ENCODE measurements at places on chromosomes 2 and 18.

DNA sequence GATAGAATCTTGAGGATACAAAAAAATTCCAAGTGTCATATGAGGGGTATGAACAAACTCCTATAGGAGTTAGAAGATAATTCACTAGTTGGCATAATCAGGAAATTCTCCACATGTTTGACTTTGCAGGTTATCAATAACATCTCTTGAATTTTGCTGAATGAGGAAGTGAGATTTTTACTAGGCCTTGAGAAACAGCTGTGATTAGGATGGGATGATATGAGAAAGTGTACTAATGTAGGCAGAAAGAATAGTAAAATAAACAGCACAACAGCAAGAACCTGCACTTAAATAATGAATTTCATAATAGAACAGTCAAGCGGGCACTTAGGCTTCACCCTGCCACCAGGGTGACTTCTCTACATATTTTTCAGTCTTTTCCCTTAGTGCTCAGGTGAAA is 570.8 kb upstream of the CRIM1 start:
- DNase-seq = no peak

- no peak for DNase-seq
Measured at GRCh38 chr2:113920996-113921395, 31.1 kb downstream of the ACTR3 start.

DNA sequence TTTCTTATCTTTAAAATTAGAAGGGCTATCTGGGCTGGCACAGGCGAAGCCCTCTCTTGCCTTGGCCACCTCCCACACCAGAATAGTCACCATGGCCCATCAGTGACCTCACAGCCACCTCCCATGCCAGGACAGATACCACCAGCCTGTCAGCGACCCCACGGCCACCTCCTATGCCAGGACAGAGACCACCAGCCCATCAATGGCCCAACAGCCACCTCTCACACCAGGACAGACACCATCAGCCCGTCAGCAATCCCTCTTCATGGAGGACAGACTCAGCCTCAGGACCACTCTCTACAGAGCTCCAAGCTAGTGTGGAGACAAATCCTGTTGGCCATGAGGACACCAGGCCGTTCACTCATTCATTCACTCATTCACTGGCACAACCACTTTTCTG is 74.6 kb downstream of the ASB1 start:
- no peak for DNase-seq

GRCh38 chr2:188979187-188980114 is 5.3 kb downstream of the COL3A1 start:
- DNase-seq = no peak

DNA sequence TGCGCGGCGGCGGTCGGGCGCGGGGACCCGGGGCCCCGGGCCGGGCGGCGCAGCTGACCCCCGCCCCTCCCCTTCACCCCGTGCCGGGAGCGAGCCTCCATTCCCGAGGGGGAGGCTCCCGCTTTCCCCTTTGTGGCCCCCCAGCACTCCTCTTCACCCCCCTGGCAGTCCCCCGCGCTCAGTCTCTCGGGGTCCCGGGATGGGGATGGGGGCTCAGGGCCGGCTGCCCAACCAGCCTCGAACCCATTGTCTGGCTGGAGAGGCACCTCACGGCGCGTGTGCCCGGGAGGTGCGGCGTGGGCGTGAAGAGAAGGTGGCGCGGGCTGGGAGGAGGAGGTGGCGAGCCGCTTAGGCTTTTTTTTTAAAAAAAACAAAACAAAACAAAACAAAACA is 748 bp downstream of the FMNL2 start:
- DNase-seq = no peak

DNA sequence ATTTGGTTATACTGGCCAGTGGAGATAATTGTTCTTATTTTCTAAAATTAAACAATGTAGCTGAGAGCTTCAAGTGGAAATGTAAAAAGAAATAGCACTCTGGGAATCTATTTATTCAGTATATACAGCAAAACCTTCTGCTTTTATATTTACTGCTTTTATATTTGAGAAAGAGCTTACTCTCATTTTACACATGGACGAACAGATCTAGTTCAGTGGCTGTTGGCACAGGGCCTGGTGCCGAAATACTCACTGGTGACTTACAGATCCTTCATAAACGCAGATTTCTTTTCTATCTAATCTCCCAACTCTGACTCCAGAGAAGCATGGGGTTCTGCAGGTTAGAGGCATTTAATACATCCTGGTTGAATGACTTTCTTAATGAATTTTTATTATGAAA is 266.2 kb downstream of the ASXL3 start:
- DNase-seq = no peak

- no peak for DNase-seq
Measured at GRCh38 chr2:182977463-182977862, 60.8 kb downstream of the NCKAP1 start.

GRCh38 chr18:6248017-6248416 is 166.7 kb downstream of the L3MBTL4 start:
- DNase-seq = no peak

DNA sequence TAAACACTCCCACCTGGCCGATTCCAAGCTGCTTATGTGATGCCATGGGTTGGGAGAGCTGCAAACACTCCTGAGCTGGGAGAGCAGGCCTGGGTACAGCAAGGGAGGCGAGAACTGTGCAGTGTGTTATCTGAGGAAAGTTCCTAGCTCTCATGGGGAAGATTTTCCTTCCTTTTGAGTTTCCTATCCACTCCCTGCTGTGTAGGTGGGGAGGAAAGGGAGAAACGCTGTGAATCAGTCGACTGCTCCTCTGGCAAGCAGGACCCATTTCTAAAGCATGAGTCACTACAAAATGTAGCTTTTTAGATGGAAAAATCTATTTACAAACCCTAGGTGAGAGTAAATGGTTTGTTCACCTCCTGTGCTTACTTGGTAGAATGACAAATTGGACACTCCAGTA is 80.4 kb downstream of the SH3RF3 start:
- DNase-seq = no peak

- peak; percentile 49 for DNase-seq
Measured at GRCh38 chr2:223043164-223043941, 8.6 kb upstream of the KCNE4 start.

GRCh38 chr18:60176259-60176658 is 196.3 kb downstream of the MC4R start:
- DNase-seq = no peak

- DNase-seq = no peak
Measured at GRCh38 chr2:24611631-24612030, 120.6 kb downstream of the NCOA1 start.

DNA sequence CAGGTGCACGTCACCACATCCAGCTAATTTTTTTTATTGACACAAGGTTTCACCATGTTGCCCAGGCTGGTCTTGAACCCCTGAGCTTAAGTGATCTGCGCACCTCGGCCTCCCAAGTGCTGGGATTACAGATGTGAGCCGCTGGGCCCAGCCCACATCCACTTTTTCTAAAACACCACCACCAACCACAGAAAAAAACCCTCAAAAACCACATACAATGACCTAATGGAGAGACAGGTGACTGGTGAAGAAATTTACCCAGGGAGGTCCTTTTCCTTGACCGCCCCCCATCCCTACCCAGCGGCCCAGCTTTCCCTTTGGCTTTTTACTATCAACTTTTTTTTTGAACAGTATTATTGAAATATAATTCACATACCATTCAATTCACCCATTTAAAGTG is 47.9 kb downstream of the CACNB4 start:
- DNase-seq = no peak

GRCh38 chr2:75607988-75608683 is 38.4 kb upstream of the MRPL19 start:
- no peak for DNase-seq

DNA sequence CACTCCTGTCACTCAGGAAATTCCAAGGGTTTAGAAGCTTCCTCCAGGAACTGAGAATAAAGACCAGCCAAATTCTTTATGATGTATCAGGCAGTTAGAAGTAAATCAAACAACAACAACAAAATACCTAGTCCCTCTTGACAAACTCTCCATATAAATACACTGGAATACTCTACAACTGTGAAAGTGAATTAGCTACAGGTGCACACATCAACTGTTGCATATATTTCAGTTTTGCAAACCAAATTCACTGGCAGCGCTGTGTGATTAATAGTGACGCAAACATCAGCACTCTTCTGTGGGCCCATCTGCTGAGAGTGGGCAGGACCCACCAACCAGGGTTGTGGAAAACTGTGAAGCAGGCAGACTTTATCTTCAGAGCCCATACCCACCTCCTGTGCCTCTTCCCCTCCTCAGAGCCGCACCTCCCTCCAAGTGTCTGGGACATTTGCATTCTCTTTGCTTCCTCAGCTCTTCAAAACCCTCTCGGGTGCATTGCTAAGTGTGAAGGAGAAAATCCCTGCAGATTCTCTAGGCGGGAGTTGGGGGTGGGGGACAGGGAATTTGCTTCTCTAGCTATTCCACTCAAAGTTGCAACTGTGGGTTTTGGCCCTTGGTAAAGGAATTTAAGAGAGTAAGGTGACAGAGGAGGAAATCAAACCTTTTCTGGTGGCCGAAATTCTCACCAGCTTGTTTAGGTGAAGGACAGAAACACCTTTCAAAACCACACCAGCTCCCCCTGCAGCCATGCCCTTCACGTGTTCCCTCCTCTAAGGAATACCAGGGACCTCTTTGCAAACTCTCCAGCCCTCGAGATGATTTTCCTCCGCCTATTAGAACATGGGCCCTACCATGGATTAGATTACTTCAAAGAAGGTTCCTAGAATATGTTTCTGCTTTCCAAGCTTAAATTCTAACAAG is 119.3 kb downstream of the MRO start:
- no peak for DNase-seq

GRCh38 chr2:76279142-76279541 is 568.4 kb upstream of the GCFC2 start:
- no peak for DNase-seq

GRCh38 chr2:145184741-145185651 is 665.1 kb upstream of the ZEB2 start:
- DNase-seq = peak; percentile 24

DNA sequence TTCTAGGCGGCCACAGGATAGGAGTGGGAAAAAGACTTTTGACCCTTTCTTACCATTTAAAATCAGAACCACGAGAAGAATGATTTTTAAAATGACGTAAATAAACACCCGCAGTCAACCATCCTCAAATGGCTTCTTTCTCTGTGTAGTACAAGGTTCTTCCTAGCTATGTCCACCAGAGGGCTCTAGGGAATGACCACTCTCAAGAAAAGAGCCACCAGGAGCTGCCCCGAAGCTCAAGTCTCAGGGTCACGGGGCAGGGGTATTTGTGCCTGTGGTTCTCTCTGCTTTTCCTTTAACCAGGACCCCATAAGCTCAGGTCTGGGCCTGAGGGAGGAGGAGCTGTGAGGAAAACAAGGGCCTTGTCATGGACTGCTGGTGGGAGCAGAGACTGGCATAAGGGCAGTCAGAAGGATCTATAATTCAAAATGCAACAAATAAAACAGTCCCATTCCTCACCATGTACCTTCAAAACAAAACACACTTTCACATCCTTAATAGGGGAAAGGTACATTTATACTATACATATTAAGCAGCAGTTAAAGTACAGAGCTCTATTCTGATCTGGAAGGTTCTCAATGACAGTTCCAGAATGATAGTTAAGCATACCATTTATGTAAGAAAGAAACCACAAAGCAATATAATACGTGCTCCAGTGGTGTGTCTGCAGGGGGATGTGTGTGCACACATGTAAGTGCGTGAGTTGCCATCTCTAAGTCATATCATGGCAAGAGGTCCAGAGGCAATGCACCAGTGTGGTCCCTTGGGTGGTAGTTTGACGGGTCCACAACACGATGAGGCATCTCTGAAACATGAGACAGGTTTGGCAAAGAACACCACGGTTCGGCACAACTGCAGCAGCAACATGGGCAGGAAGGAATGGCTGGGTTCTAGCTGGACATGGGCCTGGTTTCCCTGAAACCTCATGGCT is 18.6 kb downstream of the LYPD1 start:
- no peak for DNase-seq

DNA sequence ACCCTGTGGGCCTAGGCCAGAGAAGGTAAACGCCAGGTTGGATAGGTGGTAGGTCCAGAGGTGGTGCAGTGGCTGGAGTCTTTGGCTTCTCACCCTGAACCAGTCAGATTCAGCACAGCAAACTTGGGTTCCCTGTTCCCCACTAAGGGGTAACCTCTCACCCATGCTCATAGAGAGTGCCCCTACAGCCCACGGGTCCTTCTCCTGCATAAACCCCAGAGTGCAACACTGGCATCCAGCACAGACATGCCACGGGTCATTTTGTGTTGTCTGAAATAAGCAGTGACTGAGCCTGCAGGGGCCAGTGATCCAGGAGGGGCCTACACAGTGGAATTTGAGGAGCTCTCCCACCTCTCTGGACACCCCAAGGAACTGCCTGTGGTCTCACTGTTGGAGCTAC is 40.5 kb upstream of the ATP6V1B1 start:
- no peak for DNase-seq

DNA sequence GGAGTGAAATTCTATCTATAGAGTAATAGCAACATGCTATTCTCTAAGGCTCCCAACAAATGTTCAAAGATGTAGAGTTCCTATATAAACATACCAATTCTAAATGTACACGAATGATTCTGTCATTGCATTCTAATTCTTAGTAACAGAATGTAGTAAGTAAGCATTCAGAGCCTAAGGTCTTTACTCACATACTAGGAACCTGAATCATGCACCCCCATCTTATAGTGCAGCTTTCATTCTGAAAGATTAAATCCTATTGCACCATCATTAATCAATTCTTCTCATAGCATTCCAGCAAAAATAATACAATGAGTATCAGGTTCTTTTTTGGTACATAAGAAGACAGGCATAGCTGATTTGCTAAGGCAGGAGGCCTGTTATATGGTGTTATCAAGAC is 230.0 kb downstream of the NCKAP5 start:
- no peak for DNase-seq

GRCh38 chr2:28477087-28477486 is 18.8 kb upstream of the PLB1 start:
- no peak for DNase-seq

- peak; percentile 68 for DNase-seq
Measured at GRCh38 chr18:57881818-57882413, 78.8 kb upstream of the ATP8B1 start.

DNA sequence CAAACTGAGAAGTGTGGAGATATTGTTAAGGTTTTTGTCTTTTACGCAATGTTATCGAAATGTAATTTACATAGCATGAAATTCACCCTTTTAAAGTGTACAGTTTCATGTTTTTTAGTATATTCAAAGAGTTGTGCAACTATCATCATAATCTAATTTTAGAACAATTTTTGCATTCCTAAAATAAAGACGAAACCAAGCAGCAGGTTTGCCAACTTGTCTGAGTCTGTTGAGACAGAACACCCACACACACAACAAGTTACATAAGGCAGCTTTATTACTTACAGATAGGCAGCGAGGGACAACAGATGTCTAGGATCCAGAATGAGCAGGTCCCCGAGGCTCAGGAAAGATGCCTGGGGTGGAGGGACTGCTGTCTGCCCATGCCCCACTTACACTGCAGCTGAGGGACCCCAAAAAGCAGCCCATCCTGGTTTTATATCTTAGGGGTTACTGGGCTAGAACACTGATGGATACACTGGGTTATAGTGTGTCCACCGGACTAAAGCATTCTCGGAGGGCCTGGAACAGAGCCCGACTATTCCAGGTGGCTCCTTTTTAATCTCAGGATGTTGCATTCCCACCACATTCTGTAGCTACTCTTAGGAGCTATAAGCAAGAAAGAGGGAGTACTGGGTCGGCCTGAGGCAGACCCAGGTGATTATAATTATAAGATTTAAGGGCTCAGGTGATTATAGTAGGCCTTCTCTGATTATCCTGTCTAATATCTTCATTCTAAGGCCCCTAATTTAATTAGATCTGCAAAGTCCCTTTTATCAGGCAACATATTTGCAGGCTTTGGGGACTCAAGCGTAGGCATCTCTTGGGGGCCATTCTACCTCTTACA is 150.2 kb upstream of the DOK6 start:
- DNase-seq = no peak
